Vein endothelial cell (primary cell): ENCODE measurements at places on chromosomes 4 and X. TPM values are rescaled to one million over a fixed set of nuclear protein-coding genes. Genes with fewer than 3 reads are reported as not detected.

TEX13C gene
- total RNA-seq = not detected in 2 replicates

USP17L26 gene
- not detected in 2 replicates for total RNA-seq

MAGEC3 gene
- total RNA-seq = not detected in 2 replicates

COQ2 gene
- 16.7 and 17.7 TPM in 2 replicates for total RNA-seq

NPFFR2 gene
- not detected in 2 replicates for total RNA-seq

TKTL1 gene
- 0.10 TPM in 1 of 2 replicates, not detected in the other for total RNA-seq

MAGEB10 gene
- total RNA-seq = not detected in 2 replicates

FOXP3 gene
- 0.33 TPM in 1 of 2 replicates, not detected in the other for total RNA-seq

RASL11B gene
- total RNA-seq = not detected in 2 replicates

AR gene
- total RNA-seq = 14.9 and 16.7 TPM in 2 replicates

PPEF2 gene
- not detected in 2 replicates for total RNA-seq

DMRTC1 gene
- total RNA-seq = not detected in 2 replicates

COX7B2 gene
- total RNA-seq = not detected in 2 replicates

FHDC1 gene
- total RNA-seq = under 0.01 and 0.10 TPM in 2 replicates

CENPVL1 gene
- not detected in 2 replicates for total RNA-seq

BLTP1 gene
- 79.0 and 83.7 TPM in 2 replicates for total RNA-seq

HSD17B13 gene
- under 0.01 TPM in 1 of 2 replicates, not detected in the other for total RNA-seq

ZNF630 gene
- total RNA-seq = 1.1 and 1.3 TPM in 2 replicates

ZXDA gene
- 14.4 and 14.8 TPM in 2 replicates for total RNA-seq

IL9R gene
- total RNA-seq = 0.10 TPM in 1 of 2 replicates, not detected in the other

ARHGEF6 gene
- 5.7 and 7.8 TPM in 2 replicates for total RNA-seq

GRK4 gene
- total RNA-seq = 4.2 and 6.3 TPM in 2 replicates

COL4A5 gene
- total RNA-seq = 32.7 and 38.9 TPM in 2 replicates

P2RY8 gene
- under 0.01 TPM in 1 of 2 replicates, not detected in the other for total RNA-seq

DDIT4L gene
- total RNA-seq = 7.8 and 8.0 TPM in 2 replicates

SPINK2 gene
- not detected in 2 replicates for total RNA-seq

CCDC158 gene
- not detected in 2 replicates for total RNA-seq

TBC1D19 gene
- total RNA-seq = 8.5 and 10.5 TPM in 2 replicates

PCSK1N gene
- total RNA-seq = 0.29 TPM in 1 of 2 replicates, not detected in the other

HS3ST1 gene
- total RNA-seq = 1.3 and 2.1 TPM in 2 replicates

SSX1 gene
- not detected in 2 replicates for total RNA-seq

GAB1 gene
- total RNA-seq = 39.2 and 57.4 TPM in 2 replicates

CENPVL2 gene
- not detected in 2 replicates for total RNA-seq

TRIM60 gene
- total RNA-seq = not detected in 2 replicates

KIT gene
- total RNA-seq = 16.3 and 21.4 TPM in 2 replicates

FAM47A gene
- total RNA-seq = not detected in 2 replicates

PALLD gene
- total RNA-seq = 21.0 and 31.0 TPM in 2 replicates

SMIM10L2A gene
- 1.3 TPM in 2 replicates for total RNA-seq

USP27X gene
- 2.9 and 3.9 TPM in 2 replicates for total RNA-seq

TEX11 gene
- not detected in 2 replicates for total RNA-seq

TRPC3 gene
- not detected in 2 replicates for total RNA-seq
